ENCODE measurements at places on chromosomes 11 and 22.

GRCh38 chr11:20337526-20338154 is 25.9 kb upstream of the HTATIP2 start:
- no peak for DNase-seq

- no peak for DNase-seq
Measured at GRCh38 chr11:548700-549603, 11.6 kb downstream of the LMNTD2 start.

GRCh38 chr11:14793546-14793945 is 98.5 kb downstream of the CYP2R1 start:
- no peak for DNase-seq

GRCh38 chr11:113398669-113399430 is 11.3 kb downstream of the ANKK1 start:
- DNase-seq = no peak

- DNase-seq = peak; percentile 45
Measured at GRCh38 chr11:34234086-34234740, 123.6 kb downstream of the ABTB2 start.

- no peak for DNase-seq
Measured at GRCh38 chr11:98630736-98631135, 390.0 kb upstream of the CNTN5 start.

GRCh38 chr11:43556612-43557375 is 123.7 kb upstream of the HSD17B12 start:
- no peak for DNase-seq

DNA sequence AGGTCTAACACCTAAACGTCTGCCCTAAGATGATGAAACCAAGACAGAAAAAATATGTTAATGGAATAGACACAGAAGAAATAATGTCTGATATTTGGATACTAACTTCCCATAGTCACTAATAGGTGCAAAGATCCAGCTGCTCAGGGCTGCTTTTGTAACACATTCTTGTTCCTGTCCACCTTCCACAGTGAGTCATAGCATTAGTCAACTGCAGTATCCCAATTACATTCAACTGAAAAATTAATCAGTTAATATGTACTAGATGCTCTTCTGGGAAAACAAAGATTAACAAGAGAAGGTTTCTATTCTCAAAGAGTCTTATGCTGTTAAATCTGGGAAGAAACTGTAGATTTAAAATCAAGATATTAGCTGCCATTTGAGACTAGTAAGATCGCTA is 47.6 kb downstream of the HEPHL1 start:
- DNase-seq = no peak
